ENCODE measurements at places on chromosomes 4 and X. TPM values are rescaled to one million over a fixed set of nuclear protein-coding genes. Genes with fewer than 3 reads are reported as not detected.

Gene TMPRSS11F
- total RNA-seq: not detected

DNA sequence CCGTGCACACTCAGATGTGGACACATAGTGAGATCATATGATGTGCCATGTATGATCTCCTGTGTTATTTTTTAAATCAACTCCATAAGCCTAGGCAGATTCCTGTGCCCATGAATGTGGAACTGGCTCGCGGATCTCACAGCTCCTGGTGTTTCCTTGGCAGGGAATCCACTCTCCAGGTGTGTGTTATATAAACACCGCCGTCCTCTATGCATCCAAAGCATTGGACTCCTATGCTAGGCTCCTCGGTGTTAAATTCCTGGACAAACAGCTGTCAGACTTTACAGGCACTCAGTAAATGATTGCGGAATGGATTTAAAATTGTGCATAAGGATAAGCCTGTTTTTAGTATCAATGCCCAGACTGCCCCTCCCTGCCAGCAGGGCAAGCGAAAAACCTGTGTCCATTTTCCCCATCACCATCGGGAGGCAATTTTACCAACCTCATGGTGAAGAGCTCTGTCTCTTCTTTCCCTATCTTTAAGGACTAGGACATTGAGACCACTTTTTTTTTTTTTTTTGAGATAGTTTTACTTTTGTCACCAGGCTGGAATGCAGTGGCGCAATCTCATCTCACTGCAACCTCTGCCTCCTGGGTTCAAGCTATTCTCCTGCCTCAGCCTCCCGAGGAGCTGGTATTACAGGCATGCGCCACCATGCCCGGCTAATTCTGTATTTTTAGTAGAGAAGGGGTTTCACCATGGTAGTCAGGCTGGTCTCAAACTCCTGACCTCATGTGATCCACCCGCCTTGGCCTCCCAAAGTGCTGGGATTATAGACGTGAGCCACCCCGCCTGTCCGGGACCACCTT is 23.6 kb upstream of the GPR78 start:
- no peak for DNase-seq

DNA sequence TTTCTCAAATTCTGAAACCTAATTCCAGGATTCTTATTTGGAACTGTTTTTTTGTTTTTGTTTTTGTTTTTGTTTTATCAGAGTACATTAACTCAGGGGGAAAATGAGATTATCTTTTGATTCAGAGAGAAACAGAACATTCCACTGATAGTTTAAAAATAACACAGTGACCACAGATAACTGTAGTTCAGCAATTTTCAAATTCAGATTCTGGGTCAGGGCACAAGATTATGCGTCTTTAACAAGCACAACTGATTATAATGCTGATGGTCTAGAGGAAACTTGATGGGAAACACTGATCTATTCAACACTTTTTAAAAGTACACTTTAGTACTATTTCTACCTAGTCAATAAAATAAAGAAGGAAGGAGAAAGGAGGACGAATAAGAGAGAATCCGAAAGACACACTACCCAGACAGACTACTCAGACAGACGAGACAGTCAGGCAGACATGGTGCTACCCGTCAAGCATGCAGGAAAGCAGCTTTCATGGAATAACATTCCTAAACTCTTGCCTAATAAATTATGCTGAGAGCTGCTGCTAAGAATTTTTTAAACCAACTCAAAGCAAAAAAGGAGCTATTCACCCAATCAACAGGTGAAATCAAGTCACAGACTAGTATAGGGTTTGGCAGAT is 59.0 kb downstream of the APBB2 start:
- peak; percentile 63 for DNase-seq

DNA sequence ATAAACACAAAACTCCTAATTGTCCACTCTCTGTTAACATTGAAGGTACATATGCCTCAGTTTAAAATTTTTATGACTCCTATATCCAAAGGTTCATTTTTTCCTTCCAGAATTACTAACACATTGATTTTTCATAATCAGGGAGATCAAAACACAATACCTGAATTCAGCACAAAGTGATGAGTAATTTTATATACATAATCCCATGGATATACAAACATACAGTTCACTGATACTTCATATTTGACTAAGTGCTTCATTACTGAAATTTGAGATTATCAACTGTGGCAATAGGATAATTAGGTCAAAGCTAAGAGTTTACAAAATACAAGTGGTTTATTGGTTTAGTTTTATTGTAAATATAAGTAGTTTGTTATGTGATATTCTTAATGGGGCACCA is 176.2 kb upstream of the PRPS2 start:
- no peak for DNase-seq

- DNase-seq: peak; percentile 95
Measured at GRCh38 chr4:177119021-177119471, 190.6 kb upstream of the NEIL3 start.

DNA sequence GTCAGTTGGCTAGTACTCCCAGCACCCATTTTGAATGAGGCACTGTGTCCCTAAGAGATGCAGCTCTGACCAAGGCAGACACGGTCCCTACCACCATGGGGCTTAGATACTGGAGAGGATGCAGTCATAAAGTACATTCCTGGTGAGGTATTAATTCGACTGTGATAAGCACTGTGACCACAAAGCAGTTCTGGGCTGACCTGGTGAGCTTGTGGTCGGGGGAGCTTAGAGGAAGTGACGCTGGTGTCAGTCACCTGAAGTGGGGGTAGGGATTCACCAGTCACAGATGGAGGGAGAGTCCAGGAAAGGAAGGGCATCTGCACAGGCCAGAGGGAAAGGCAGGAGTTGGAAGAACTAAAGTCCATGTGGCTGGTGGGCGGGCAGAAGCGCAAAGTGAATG is 15.8 kb upstream of the CLTRN start:
- peak; percentile 7 for DNase-seq

- no peak for DNase-seq
Measured at GRCh38 chr4:149702414-149703293, 113.0 kb downstream of the IQCM start.

GRCh38 chrX:19805046-19805690 is 82.2 kb downstream of the SH3KBP1 start:
- DNase-seq: no peak

DNA sequence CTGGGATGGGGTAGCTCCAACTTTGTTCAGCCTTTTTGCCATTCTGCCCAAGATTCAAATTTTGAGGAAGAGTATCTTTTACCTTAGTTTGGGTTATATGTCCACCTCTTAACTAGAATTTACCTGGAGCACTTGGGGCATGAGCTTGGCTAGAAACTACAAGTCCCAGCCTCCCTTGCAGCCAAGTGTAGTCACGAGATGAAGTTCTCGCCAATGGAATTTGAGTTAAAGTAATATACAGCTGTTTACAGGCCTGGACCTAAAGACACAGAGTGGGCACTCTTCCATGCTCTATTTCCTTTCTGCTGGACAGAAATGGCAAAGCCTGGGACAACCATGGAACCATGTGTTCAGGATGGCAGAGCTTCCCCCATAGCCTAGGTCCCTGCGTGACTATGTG is 233.6 kb upstream of the GATB start:
- DNase-seq: no peak

GRCh38 chrX:41025926-41026701 is 59.1 kb upstream of the USP9X start:
- DNase-seq: peak; percentile 40

GRCh38 chrX:151713849-151714248 is 2.0 kb upstream of the FATE1 start:
- peak; percentile 5 for DNase-seq

All from fibroblast of the aortic adventitia (primary cell).